Fibroblast of villous mesenchyme (primary cell): ENCODE measurements at places on chromosomes 12 and 14.

DNA sequence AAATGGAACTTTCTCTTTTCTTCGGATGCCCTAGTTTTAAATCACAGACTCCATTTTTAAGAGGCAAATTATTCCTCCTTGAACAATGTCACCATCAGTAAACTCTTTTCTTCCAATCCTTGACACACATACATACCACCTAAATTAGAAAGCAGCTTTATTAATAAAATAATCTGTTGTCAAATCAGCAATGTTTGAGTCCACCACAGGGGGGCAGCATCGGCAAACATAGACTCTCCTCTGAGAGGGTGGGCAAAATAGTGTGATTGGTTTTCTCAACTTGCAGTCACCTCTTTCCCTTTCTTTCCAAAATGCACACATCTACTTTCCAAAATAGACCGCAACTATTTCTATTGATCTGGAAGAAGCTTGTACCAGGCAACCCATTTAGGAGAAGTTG is 438.4 kb upstream of the OR4E1 start:
- DNase-seq, result no peak

DNA sequence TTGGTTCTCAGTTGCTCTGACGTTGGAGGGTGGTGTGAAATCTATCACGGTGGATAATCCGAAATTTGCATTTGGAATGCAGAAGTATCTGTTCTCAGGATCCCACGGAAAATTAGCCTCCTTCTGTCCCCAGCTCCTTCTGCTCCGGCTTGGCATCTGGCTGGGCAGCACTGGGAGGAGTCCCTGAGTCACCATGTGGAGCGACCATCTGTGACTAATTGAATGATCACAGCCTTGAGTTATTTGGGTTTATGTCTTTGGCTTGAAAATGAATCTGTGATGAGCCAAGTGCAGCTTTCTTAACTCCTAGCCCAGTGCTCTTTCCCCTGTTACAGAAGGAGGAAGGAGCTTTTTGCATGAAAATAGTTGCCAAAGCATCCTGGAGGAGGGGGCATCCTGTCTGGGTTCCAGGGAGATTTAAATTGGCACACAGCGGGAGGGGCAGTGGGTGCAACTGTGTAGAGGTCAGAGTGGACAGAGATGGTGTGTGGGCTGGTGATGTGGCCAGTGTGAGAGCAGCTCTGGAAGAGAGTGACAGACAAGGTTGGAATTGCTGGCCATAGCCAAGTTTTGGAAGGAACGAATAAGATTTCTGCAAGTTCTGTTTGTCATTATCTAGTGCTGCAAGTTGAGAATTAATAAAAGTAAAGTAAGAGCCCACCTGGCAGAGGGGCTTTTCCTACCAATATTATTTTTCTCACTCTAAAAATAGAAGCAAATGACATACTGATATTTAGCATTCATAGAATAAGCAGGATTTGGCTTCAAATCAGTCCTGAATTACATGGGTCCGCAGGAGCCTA is 74.4 kb downstream of the SLC24A4 start:
- peak; percentile 17 for DNase-seq

DNA sequence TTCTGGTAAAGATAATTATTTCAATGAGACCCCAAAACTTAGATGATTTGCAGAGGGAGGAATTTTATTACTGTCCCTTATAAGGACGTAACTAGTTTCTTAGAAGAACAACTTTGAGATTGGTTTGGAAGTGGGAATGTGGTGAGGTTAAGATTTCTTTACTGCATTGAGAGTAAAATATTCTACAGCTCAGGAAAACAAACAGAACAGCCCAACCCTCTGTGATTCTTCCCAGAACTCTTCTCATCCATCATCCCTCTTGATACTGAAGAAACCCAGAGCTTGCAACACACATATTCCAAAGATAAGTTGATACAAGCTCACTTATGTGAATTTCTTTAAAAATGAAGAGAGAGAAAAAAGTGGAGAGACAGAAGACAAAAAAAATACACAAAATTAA is 234.2 kb downstream of the CRADD start:
- DNase-seq, result peak; percentile 53

- peak; percentile 18 for DNase-seq
These were observed 36.7 kb downstream of the TMEM116 start for GRCh38 chr12:111976291-111976690.

DNA sequence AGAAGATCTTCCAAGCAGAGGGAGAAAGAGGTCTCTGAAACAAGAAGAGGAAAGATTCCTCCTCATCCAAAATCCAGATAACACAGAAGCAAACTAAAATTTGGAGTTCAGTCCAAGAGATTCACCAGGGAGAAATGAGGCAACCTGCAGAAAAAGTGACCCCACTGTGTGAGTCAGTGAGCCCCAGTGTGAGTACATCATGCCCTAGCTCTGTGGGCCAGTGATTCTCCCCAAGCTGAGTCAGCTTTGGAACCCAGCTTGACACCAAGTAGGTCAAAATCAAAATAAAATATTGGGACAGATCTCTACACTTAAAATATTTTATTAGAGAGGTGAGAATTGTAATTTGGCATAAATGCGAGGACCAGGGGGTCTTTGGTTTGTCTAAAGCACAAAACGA is 17.2 kb downstream of the CLEC2B start:
- no peak for DNase-seq

GRCh38 chr14:33657476-33657875 is 293.4 kb downstream of the EGLN3 start:
- DNase-seq, result no peak

DNA sequence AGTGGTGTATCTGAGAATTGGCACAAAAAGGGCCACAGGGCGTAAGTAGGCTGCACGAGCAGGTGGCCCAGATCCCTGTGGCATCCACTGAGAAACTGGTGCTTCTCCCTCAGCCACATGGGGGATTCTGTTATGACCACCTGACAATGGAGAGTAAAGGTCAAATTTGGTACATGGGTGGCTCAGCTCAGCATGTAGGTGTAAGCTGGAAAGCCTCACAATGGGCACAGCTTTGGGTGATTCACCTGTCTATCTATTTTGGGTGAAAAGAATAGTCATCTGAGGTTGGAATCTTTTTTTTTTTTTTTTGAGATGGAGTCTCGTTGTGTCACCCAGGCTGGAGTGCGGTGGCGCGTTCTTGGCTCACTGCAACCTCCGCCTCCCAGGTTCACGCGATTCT is 163.4 kb upstream of the TMEM260 start:
- DNase-seq, result no peak
